Myometrial cell (primary cell): ENCODE measurements at places on chromosomes 11 and 22. TPM values are rescaled to one million over a fixed set of nuclear protein-coding genes. Genes with fewer than 3 reads are reported as not detected.

MIAT gene
- total RNA-seq, result 0.18 and 0.86 TPM in 2 replicates

SPON1 gene
- total RNA-seq, result not detected in 2 replicates

CREBZF gene
- total RNA-seq, result 11.5 and 19.6 TPM in 2 replicates

FAM111B gene
- 3.2 and 5.7 TPM in 2 replicates for total RNA-seq

FGF4 gene
- total RNA-seq, result not detected in 2 replicates

PTPN5 gene
- total RNA-seq, result not detected in 2 replicates

CDKN1C gene
- 40.8 and 43.8 TPM in 2 replicates for total RNA-seq

APOBEC3A gene
- total RNA-seq, result not detected in 2 replicates

CHRNA10 gene
- 0.71 TPM in 1 of 2 replicates, not detected in the other for total RNA-seq

KRTAP5-11 gene
- not detected in 2 replicates for total RNA-seq

FAM180B gene
- not detected in 2 replicates for total RNA-seq

FANCF gene
- 6.7 and 9.2 TPM in 2 replicates for total RNA-seq

SERHL2 gene
- total RNA-seq, result 6.9 and 20.2 TPM in 2 replicates

SDF2L1 gene
- total RNA-seq, result 45.6 and 51.2 TPM in 2 replicates

KCNK4 gene
- total RNA-seq, result 0.35 TPM in 1 of 2 replicates, not detected in the other

CARD16 gene
- 11.5 and 37.6 TPM in 2 replicates for total RNA-seq

ADM2 gene
- 6.9 and 20.2 TPM in 2 replicates for total RNA-seq

PHF21B gene
- not detected in 2 replicates for total RNA-seq

CCDC87 gene
- under 0.01 and 0.35 TPM in 2 replicates for total RNA-seq

OR51B5 gene
- not detected in 2 replicates for total RNA-seq

PHLDA2 gene
- total RNA-seq, result 64.9 and 77.8 TPM in 2 replicates

MUC5AC gene
- total RNA-seq, result not detected in 2 replicates

TTC36 gene
- not detected in 2 replicates for total RNA-seq

GPR83 gene
- not detected in 2 replicates for total RNA-seq

OR2AT4 gene
- total RNA-seq, result not detected in 2 replicates

MRGPRX4 gene
- total RNA-seq, result not detected in 2 replicates

VWCE gene
- total RNA-seq, result 0.58 TPM in 1 of 2 replicates, not detected in the other

CNIH2 gene
- 0.29 TPM in 1 of 2 replicates, not detected in the other for total RNA-seq

TEX54 gene
- not detected in 2 replicates for total RNA-seq

APOL3 gene
- total RNA-seq, result 5.5 and 12.8 TPM in 2 replicates

MIOX gene
- not detected in 2 replicates for total RNA-seq

GPR137 gene
- total RNA-seq, result 9.9 and 23.9 TPM in 2 replicates

KRTAP5-4 gene
- total RNA-seq, result not detected in 2 replicates

MYO18B gene
- total RNA-seq, result 0.29 TPM in 1 of 2 replicates, not detected in the other

ROM1 gene
- total RNA-seq, result 2.8 and 14.1 TPM in 2 replicates

SCT gene
- total RNA-seq, result not detected in 2 replicates

IGLL1 gene
- total RNA-seq, result not detected in 2 replicates

WNT7B gene
- total RNA-seq, result 0.86 and 1.4 TPM in 2 replicates

PIH1D2 gene
- 1.2 and 4.9 TPM in 2 replicates for total RNA-seq

RTN3 gene
- total RNA-seq, result 85.1 and 103 TPM in 2 replicates

CTSW gene
- total RNA-seq, result 0.71 TPM in 1 of 2 replicates, not detected in the other

CNTF gene
- 0.71 TPM in 1 of 2 replicates, not detected in the other for total RNA-seq

CD3E gene
- not detected in 2 replicates for total RNA-seq

CRYBB1 gene
- total RNA-seq, result not detected in 2 replicates

SLC1A2 gene
- total RNA-seq, result under 0.01 and 0.29 TPM in 2 replicates
